ENCODE measurements at places on chromosomes 2 and 18.
A peak's percentile ranks its signal among the peaks of the same experiment; 100 is the strongest.

GRCh38 chr2:149430743-149431736, 100.7 kb downstream of the LYPD6 start:
- no peak for DNase-seq

- no peak for DNase-seq
These were observed 7.7 kb downstream of the FHL2 start for GRCh38 chr2:105391058-105391627.

GRCh38 chr2:218030409-218031195, 27.8 kb upstream of the TNS1 start:
- DNase-seq: no peak

DNA sequence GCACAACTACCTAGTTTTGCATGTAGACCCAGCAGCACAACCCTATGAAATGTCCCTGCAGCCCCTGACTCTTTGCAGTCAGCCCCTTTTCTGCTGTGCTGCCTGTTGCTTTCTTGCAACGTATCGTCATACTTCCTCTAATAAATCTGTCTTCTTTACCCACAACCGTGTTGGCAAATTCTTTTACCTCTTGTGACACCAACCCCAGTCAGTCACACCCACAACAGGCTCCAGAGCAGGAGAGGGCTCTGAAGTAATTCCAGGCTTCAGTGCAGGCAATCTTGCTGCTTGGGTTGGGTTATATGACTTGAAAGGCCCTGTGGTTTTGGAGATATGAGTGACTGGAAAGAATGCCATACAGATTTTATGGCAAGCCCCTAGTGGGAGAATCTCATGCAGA, 79.1 kb upstream of the KCNH7 start:
- no peak for DNase-seq

DNA sequence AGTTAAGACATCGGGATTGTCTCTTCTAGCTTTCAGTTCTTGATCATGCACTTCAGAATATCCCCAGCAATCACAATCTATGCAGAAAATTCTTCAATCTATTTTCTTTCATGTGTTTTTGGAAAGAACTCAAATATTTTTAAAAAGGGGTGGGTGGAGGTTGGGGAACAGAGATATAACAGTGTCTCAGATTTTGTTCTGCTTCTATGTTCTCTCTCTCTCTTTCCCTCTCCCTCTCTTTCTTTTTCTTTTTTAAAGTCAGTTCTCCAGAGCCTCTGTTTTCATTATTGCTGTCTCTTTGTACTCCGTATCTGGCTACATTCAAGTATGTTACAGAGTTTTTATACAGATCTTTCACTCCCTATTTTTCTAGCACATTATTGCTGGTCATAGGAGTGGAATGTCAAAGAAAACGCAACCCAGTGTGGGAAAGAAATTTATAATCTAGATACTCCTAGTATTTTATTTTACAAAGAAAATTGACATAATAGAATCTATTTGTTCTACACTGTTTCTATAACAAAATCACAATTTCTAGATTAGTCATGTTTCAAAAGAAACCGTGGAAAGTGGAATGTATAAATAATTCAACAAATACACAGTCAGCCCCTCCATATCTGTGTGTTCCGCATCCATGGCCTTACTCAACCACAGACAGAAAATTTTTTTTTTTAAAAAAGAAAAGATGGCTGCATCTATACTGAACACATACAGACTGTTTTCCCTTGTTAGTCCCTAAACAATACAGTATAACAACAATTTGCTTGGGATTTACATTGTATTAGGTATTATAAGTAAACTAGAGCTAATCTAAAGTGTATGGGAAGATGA, 11.2 kb upstream of the NEMP2 start:
- DNase-seq: no peak

- no peak for DNase-seq
These were observed 133.3 kb downstream of the ZNF236 start for GRCh38 chr18:76955524-76956170.

- DNase-seq: peak; percentile 65
These were observed 67.3 kb upstream of the UPP2 start for GRCh38 chr2:158034198-158034866.

DNA sequence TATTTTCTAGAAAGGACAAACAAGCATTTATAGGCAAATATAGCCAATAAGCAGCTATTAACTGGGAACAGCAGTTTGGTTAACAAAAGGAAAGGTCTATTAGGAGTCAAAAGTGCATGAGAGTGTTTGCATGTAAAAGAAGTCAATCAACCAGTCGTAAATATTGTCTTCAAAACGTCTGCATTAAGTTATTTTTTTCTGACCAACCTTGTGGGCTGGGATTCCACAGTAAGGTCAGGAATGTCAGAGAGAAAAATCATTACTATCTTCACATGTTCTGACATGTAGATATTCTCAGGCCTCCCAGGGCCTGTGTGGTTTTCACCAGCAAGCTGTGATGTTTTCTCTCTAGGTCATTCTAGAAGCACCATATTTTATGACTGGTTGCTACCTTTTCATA, 922.5 kb downstream of the SUCLG1 start:
- no peak for DNase-seq

DNA sequence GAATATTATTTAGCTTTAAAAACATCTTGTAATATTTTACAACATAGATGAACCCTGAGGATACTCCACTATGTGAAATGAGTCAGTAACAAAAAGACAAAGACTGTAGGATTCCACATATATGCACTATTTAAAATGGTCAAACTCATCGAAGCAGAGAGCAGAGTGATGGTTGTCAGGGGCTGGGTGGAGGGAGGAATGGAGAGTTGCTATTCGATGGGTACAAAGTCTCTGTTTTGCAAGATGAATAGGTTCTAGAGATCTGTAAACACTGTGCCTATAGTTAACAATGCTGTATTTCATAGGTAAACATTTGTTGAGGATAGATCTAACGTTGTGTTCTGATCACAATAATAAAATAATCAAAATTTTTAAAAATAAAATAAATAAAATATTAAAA, 1675.9 kb upstream of the CELF4 start:
- DNase-seq: no peak

DNA sequence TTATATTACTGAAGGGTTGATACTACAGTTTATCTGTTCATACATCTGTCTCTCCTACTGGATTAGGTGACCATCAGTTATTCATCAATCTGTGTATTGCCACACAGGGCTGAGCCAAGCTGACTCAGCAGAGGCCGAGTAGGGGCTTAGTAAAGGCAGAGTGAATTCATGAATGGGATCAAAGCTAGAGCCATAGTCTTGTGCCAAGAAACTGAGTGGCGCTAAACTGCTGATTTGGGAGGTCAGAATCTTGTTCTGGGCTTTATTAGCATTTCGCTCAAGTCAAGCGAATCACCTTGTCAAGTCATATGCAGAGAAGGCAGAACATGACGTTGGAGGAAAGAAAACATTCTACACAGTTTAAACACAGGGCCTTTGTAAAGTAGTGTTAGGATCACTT, 34.1 kb downstream of the SOCS6 start:
- no peak for DNase-seq

- DNase-seq: no peak
These were observed 37.7 kb downstream of the PELI1 start for GRCh38 chr2:64106481-64106880.
